ENCODE measurements at places on chromosomes 7 and 10.

DNA sequence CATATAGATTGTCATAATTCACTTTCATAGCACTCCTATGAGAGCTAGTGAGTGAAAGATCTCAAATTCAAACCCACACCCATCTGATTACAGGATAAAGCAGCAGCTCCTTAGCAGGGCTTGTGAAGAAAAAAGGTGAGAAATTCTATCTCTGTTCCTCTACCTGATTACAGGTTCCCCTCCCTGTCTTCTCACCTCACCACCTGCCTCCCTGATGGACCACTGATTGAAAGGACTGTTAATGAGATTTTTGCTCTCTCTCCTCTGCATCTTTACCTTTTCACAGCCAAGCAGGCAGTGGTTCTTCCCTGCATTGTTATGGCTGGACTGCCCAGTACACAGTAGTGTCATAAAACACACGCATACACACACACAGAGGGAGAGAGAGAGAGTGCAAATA is 228.5 kb downstream of the MTERF1 start:
- DNase-seq = no peak

- no peak for DNase-seq
Measured at GRCh38 chr7:38478404-38478803, 152.8 kb downstream of the AMPH start.

GRCh38 chr10:28087661-28088351 is 88.9 kb upstream of the ODAD2 start:
- no peak for DNase-seq

- DNase-seq = no peak
Measured at GRCh38 chr7:105978035-105978434, 15.0 kb downstream of the CDHR3 start.

DNA sequence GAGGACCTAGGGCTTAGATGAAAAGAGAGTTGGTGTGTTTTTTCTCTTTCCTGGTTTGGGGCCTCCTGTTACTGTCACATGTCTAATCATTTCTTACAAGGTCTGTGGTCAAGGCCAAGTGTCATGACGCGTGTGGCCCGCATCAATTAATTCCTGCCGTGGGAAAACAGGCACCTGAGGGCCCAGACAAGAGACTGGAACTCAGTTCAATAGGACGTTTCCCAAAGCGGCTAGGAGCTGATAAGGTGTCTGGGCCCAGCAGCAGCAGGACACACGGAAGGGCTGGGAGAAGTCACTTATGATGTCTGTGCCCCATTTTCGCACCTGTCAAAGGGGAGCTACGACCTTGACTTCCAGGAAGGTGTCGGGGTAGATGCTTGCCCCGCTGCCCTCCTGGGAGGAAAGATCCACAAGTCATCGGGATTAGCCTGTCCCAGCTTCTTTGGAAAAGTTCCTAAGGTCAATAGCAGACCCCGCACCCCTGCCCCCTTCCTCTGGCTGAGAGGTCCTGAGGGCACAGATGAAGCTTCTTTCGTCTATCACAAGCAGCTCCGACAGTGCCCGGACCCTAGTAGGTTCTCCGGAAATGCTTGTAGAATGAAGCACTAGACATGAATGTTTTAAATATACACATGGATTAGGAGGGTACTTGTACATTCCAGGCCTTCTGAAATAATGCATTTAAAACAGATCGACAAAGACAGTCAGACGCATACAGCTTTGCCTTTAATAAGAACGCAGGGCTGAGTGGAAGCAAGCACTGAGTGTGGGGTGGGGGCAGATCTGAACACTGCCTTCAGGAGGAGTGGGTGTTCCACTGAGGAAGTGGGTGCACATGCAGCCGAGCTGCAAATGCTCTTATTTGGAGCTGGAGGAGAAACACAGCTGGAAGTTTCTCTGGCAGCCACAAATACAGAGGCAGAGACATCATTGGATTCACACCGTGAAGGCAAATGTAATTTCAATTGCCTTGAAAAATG is 237.5 kb upstream of the GRB10 start:
- no peak for DNase-seq

- no peak for DNase-seq
Measured at GRCh38 chr7:25032774-25033743, 53.1 kb upstream of the OSBPL3 start.

- DNase-seq = no peak
Measured at GRCh38 chr7:70591643-70592042, 540.3 kb upstream of the GALNT17 start.

GRCh38 chr10:96645191-96645721 is 58.4 kb upstream of the TM9SF3 start:
- DNase-seq = no peak

All from activated T-cell treated with anti-CD3 and anti-CD28 coated beads, Interleukin-2, amount 50 U/mL, for 1 hour (primary cell).